ENCODE measurements at places on chromosomes 3 and 15.

DNA sequence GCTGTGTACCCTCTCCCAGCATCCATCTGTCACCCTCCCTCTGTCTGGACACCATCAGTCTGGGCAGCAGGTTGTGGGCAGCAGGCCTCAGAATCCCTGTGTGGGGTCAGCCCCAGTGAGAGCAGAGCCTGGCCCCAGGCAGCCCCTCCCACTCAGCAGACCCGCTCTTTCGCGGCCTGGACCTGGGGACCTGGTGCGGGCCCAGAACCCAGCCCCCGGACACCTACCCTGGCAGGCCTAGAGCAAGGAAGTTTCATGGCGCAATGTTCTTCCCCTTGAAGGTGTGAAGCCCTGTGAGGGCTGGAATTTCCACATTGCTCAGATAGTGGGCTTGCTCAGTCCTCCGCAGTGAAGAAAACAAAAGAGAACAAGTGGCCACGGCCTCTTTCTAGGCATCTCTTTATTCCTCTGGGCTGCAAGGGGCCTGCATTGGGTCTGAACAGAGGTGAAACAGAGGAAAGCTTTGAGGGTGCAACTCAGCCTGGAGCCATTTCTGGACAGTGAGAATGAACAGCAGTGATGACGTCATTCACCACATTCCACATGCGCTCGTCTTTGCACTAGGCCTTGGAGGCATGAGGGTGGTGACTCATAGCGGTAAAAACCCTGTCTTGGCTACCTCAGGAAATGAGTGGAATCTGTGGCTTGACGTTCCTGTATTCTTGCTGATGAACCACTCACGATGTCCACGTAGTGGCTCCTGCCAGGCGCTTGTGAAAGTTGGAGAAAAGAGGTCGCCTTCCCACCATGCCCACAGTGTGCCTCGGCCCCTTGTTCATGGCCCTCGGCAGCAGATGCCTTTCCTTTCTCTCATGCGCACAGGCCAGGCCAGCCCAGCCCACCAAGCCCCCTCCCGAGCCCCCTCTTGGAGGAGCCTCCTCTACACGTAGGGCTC is 66.1 kb downstream of the SLC30A4 start:
- peak; percentile 99 for DNase-seq

GRCh38 chr3:167852216-167852615 is 116.7 kb downstream of the SERPINI1 start:
- peak; percentile 78 for DNase-seq

DNA sequence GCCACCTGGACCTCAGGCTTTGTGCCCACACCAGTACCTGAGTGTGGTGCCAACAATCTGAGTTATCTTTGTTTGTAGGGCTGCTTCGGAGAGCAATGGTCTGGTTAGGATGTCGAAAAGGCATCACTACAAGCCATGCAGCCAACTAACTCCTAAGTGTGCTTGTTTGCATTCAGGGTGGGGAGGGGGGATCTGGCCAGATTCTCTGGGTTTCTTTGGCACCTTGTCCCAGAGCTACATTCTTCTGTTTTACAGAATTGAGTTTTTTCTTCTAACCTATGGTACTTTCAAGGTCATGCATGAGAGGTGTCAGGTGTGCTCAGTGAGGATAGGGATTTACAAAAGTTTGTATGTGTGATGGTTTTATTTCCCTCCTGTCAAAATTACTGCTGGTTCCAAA is 391.4 kb upstream of the RARB start:
- DNase-seq: no peak

DNA sequence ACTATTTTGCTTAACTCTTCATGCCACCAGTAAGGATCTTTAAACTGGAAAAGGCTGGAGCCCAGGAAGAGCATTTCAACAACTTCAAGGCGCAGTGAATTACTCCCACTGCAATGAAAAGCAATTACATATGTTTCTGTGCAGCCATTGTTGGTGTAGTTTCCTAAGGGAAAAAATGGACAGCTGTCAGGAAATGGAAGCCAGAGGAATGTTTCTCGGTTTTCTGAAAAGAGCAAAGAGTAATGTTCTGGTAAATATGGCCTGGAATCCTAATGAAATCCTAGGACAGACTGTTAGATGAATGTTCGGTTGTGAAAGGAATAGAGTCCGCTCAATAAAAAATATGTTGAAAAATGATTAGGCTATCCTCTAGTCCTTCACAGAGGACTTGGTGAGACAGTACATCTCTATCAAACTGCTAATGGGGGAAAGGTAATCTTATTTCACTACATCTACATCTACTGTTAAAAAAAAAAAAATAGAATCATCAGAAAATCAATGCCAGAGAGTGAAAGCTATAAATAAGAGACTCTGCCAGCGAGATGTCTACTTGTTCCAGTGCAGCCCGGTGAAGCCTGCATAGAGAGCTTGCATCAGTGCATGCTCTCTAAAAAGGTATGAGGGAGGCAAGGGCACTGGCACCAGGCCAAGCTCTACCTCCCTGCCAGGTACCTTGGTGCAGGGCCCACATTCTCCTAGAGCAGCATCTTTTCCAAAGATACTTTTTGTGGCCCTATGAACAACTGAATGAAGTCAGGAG is 68.2 kb upstream of the TJP1 start:
- no peak for DNase-seq

- no peak for DNase-seq
Measured at GRCh38 chr15:96978937-96979473, 648.5 kb downstream of the NR2F2 start.

- DNase-seq: no peak
Measured at GRCh38 chr3:31345581-31345980, 187.1 kb upstream of the STT3B start.

GRCh38 chr3:37479981-37480380 is 305.6 kb upstream of the LRRFIP2 start:
- no peak for DNase-seq

- DNase-seq: peak; percentile 45
Measured at GRCh38 chr3:160163229-160163878, 61.9 kb upstream of the C3orf80 start.

- DNase-seq: no peak
Measured at GRCh38 chr3:42081838-42082473, 9.2 kb upstream of the TRAK1 start.

GRCh38 chr3:119305286-119305685 is 11.1 kb downstream of the ARHGAP31 start:
- no peak for DNase-seq

- DNase-seq: no peak
Measured at GRCh38 chr3:64825404-64826120, 137.8 kb upstream of the ADAMTS9 start.

DNA sequence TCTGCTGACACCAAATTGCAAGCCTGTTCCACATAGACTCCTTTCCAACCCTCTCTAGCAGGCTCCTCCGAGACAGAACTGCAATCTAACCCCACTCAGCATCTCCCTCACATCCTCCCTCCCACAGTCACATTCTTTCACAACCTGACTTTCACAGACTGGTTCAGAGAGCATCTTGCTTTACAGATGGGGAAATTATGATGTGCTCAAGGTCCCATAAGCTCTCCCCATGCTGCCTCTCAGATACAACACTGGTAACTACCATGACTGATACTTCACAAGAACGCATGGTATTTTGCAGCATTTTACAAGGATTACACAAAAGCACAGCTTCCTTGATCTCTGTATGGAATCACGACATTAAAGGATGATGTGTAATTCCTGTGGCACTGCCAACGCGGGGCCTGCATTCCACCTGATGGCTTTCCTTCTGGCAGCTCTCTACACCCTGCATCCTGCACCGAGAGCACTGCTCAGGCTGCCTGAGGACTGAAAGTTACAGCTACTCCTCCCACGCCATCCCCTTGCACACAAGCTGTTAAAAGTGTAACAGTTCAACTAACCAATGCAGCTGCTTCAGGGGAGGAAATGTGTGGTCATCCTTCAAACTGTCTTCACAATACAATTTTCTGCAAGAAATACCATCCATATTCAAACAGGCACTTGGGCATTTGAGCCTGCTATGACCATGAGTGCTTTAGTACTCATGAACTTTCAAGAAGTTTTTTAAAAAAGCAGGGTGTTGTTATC is 27.6 kb downstream of the TBC1D2B start:
- DNase-seq: no peak

DNA sequence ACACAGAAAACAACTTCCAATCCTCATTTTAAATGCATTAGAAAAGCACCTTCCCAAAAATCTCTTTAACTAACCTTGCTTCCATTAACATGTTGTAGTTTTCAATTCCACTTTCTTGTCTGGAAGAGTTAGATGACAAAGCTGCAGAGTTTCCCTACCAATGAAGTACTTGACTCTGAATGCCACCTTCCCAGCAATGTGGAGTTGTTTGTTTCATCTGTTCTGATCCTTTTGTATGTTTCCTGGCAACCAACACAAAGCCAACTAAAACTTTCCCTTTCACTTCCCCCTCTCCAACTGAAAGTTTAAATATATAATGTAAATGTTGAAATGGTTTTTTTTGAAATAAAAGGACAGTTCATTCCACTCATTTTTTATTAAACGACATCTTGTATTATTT is at the start of gene WDR49:
Gene WDR49, minus strand, starts transcription at position 183 of the 400 bp plus-strand sequence. CDS start 517 bp downstream, outside the sequence.
- DNase-seq: no peak

DNA sequence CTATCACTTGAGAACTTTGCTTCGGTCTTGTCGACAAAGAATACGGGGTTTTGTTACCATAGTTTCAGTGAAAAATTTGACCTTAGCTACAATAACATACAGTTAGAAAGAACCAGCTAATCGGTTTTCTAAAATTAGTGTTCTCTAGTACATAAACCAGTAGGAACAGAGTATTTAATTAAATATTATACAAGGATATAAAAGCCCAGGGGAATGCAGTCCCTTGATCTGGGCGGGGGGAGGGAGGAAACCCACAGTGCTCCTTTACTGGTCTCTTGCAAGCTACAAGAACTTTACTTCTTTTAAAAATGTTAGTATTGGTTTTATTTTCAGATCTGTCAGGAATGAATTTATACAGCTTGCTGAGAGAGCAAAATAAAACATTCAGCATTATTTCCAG is 41.8 kb downstream of the ITPR1 start:
- DNase-seq: no peak

DNA sequence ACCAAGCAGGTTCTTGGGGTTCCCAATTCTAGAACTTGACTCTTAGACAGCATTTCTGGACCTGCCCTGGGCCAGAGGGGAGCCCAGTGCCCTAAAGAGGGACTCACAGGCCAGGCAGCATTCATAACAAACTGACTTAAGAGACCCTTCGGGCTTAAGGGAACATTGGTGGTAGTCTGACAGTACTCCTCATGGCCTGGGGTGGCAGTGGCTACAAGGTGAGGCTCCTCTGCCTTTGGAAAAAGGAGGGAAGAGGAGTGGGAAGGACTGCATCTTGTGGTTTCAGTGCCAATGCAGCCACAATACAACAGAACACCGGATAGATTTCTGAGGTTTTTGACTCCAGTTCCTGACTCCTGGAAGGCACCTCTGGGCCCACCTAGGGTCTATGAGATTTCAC is 172.2 kb upstream of the STRIT1 start:
- no peak for DNase-seq

GRCh38 chr3:149277331-149277813 is 55.7 kb upstream of the CP start:
- peak; percentile 79 for DNase-seq

GRCh38 chr3:37862219-37862902 is 681 bp downstream of the CTDSPL start:
- peak; percentile 55 for DNase-seq

DNA sequence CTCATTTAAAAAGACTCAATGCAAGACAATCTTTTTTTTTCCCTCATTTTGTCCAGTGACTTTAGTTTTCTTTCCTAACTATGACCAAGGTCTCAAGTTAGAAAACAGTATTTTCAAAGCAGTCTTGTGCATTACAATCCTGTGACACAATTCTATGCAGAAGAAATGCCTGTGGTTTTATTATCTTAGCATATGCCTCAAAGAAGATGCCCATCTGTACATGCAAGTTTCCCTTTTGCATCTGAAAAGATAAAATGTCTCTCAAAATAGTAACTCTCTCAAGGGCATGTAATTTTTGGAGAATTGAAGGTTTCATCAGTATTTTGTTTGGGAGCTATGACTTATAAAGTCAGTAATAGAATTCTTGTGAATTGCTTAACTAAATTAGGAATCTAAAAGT is 292.0 kb upstream of the SUCLG2 start:
- DNase-seq: no peak

GRCh38 chr3:27311400-27311799 is 57.8 kb downstream of the NEK10 start:
- peak; percentile 95 for DNase-seq

DNA sequence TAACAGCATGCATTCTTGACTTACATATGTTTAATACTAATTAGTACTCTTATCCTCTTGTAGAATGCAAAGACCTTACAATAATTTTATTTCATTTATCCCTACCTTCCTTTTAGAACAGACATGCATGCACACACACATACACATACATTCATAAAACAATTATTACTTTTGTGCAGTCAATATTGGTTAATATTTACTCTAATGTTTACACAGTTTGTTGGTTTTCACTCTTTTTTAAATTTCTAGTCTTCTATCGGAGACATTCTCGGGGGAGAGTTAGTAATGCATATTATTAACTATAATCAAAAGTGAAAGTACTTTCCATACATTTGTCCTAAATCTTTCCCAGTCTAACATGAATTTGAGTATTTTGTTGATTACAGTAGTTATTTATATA is 317.7 kb upstream of the DPH6 start:
- no peak for DNase-seq

- peak; percentile 58 for DNase-seq
Measured at GRCh38 chr3:156507285-156507684, 47.6 kb downstream of the SSR3 start.

GRCh38 chr3:37114251-37115145 is 59.9 kb downstream of the LRRFIP2 start:
- peak; percentile 98 for DNase-seq

GRCh38 chr3:3800080-3800455 is 837 bp downstream of the LRRN1 start:
- no peak for DNase-seq

- DNase-seq: no peak
Measured at GRCh38 chr3:38376098-38376816, 29.7 kb downstream of the XYLB start.

- no peak for DNase-seq
Measured at GRCh38 chr3:133894353-133895207, 1.1 kb downstream of the RAB6B start.

GRCh38 chr3:115659253-115660220 is 36.2 kb downstream of the GAP43 start:
- DNase-seq: no peak

DNA sequence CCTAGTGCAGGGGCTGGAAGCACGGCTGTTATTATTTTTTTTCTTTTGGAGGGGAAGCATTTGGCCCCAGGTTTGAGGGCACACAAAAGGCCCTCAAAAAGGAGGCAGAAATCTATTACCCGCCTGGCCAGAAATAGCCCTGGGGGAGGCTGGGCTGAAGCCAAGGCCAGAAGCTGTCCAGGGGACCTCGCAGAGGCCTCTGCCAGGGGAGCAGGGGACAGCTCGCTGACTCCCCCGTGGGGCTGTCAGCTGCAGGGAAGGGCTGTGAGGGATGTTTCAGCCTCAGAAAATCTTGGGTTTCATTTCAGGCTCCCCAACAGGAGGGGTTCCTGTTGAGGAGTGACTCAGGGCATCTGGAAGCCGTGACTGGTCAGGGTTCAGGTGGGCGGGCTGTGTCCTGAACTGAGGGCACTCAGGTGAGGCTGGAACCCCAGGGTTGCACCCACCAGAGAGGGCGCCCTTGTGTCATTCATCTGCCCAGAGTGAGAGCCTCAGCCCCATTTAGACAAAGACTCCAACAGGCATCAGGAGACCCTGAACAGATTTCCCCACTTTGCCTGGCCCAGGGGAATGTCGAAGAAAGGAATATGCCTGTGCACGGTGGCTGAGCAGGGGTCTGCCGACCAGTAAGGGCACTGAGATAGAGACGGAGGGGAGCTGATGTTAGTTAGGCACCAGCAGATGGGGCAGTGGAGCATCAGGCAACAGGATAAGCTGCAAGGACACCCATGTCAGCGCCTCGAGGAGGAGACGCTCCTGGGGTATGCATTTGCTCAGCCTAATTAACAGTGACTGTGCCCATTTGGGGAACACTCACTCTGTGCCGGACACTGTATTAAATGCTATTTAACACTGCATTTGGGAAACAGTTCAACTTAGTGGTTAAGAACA is 43.5 kb upstream of the SLC6A11 start:
- DNase-seq: no peak
